Activated CD4-positive, alpha-beta memory T cell treated with anti-CD3 and anti-CD28 coated beads, Interleukin-2, amount 10 ng/mL, durations not matched to agents 7 days and 5 days (primary cell): ENCODE measurements at places on chromosomes 4 and X.

- no peak overlapping the region for H3K27ac ChIP-seq
- H3K4me1 ChIP-seq, result no peaks in the 10 kb centered on the region
- no peak overlapping the region for H3K4me3 ChIP-seq
- no peaks in the 10 kb centered on the region for H3K27me3 ChIP-seq
- DNase-seq, result no peak
- H3K36me3 ChIP-seq, result no peaks in the 10 kb centered on the region
Observed at GRCh38 chr4:157363360-157363759, 142.8 kb downstream of the GRIA2 start.

- H3K4me1 ChIP-seq, result no peaks in the 10 kb centered on the region
- H3K4me3 ChIP-seq, result no peak overlapping the region
- no peak overlapping the region for H3K27ac ChIP-seq
- no peaks in the 10 kb centered on the region for H3K27me3 ChIP-seq
- no peak for DNase-seq
Observed at GRCh38 chr4:16732741-16733140, 165.7 kb downstream of the LDB2 start.

- H3K36me3 ChIP-seq, result peaks cover 7% of the 10 kb centered on the region
- DNase-seq, result peak; percentile 61
- H3K27me3 ChIP-seq, result peaks cover 12% of the 10 kb centered on the region
- peak overlapping the region; percentile 63 for H3K27ac ChIP-seq
- H3K4me1 ChIP-seq, result peaks cover 26% of the 10 kb centered on the region
- H3K4me3 ChIP-seq, result peak overlapping the region; percentile 91
Observed at GRCh38 chr4:145936997-145937901, 1.4 kb downstream of the ZNF827 start.

DNA sequence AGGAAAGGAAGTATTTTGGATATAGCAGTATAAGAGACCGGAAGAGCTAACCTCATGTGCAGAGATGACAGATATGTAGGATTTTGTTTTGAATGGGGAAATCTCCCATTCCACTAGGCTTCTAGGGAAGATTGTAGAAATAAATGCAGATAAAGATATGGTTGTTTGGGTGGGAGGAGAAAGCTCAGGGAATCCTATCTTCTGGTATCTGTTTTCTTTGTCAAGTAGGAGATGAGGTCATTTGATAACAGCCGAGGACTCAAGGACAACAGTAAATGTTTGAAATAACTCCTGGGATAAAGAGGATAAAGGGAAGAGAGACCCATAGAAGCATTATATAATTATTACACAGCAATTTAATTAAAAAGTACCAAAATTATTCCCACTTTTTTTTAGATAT is 24.7 kb upstream of the ZMAT1 start:
- H3K27me3 ChIP-seq, result peaks cover 3% of the 10 kb centered on the region
- H3K27ac ChIP-seq, result no peak overlapping the region
- no peak overlapping the region for H3K4me3 ChIP-seq
- H3K36me3 ChIP-seq, result no peaks in the 10 kb centered on the region
- peaks cover 7% of the 10 kb centered on the region for H3K4me1 ChIP-seq

DNA sequence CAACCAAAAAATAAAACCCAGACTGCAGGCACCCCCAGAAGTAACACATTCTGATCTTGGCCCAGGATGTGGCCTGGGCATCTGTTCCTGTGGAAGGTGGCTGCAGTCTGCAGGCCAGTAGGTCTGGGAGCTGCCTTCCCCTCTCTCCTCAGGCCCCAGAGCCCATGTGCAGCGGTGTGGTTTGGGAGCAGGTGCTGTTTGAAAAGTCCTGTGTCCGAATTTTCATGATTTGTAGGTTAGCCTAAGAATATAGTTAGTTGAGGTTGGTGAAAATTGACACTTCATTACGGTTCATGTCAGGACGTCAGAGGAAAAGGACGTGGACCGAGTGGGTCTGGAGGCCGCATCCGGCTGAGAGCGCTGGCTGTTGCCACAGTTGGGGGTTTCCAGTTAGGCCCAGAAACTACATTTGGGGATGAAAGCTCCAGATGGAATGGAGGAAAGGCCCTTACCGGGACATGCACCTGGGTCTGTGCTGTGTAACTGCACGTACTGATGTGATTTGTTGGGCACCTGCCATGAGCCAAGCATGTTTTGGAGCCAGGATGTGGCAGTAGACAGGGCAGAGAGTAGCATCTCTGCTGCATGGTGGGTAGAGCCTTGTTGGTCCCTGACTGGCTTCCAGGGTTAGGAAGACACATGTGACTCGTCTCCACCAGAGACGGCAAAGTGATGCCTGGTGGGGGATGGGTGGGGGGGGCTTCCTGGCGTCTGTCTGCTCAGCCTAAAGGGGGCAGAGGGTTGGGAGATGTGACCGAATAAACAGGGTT is 21.7 kb upstream of the HGFAC start:
- no peaks in the 10 kb centered on the region for H3K27me3 ChIP-seq
- no peaks in the 10 kb centered on the region for H3K36me3 ChIP-seq
- no peak overlapping the region for H3K27ac ChIP-seq
- DNase-seq, result no peak
- H3K4me1 ChIP-seq, result no peaks in the 10 kb centered on the region

- no peak for DNase-seq
- no peaks in the 10 kb centered on the region for H3K4me1 ChIP-seq
- H3K27me3 ChIP-seq, result no peaks in the 10 kb centered on the region
- H3K4me3 ChIP-seq, result no peak overlapping the region
- no peaks in the 10 kb centered on the region for H3K36me3 ChIP-seq
- no peak overlapping the region for H3K27ac ChIP-seq
Observed at GRCh38 chrX:44731160-44731559, 112.7 kb upstream of the DUSP21 start.

GRCh38 chr4:39353478-39354253 is 12.5 kb downstream of the RFC1 start:
- peak overlapping the region; percentile 76 for H3K4me3 ChIP-seq
- DNase-seq, result peak; percentile 24
- peak overlapping the region; percentile 98 for H3K27ac ChIP-seq
- H3K36me3 ChIP-seq, result peaks cover 41% of the 10 kb centered on the region
- H3K27me3 ChIP-seq, result no peaks in the 10 kb centered on the region

- H3K27ac ChIP-seq, result no peak overlapping the region
- peaks cover 22% of the 10 kb centered on the region for H3K4me1 ChIP-seq
- H3K27me3 ChIP-seq, result peaks cover 10% of the 10 kb centered on the region
- H3K36me3 ChIP-seq, result no peaks in the 10 kb centered on the region
- peak; percentile 27 for DNase-seq
Observed at GRCh38 chr4:186134257-186134656, 29.8 kb downstream of the FAM149A start.

DNA sequence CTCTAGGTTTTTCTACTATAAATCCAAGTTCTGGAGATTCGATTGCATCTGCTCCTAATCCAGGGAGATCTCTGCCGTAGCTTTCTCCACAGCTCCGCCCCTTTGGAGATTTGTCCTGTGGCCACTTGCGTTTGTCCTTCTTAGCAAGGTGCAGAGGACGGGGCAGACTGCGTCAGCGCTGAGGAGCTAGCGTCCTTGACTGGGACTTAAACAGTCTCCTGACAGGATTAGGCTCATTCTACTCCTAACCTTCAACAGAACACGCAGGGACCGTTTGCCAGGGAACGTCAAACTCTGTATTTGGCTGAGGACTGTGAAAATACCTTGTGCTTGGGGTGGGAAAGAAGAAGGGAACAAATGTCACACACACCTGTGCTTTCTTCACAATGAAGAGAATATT is 38.6 kb downstream of the SORBS2 start:
- peaks cover 4% of the 10 kb centered on the region for H3K27me3 ChIP-seq
- no peaks in the 10 kb centered on the region for H3K4me1 ChIP-seq
- H3K27ac ChIP-seq, result no peak overlapping the region
- no peak overlapping the region for H3K4me3 ChIP-seq
- H3K36me3 ChIP-seq, result no peaks in the 10 kb centered on the region

- H3K27me3 ChIP-seq, result peaks cover 24% of the 10 kb centered on the region
- H3K27ac ChIP-seq, result no peak overlapping the region
- no peak overlapping the region for H3K4me3 ChIP-seq
- no peaks in the 10 kb centered on the region for H3K4me1 ChIP-seq
- DNase-seq, result no peak
Observed at GRCh38 chr4:182968917-182969650, 51.9 kb upstream of the DCTD start.

GRCh38 chrX:150223176-150224015 is 139.7 kb upstream of the MAMLD1 start:
- H3K4me1 ChIP-seq, result peaks cover 3% of the 10 kb centered on the region
- H3K27me3 ChIP-seq, result no peaks in the 10 kb centered on the region
- no peaks in the 10 kb centered on the region for H3K36me3 ChIP-seq
- H3K27ac ChIP-seq, result no peak overlapping the region

DNA sequence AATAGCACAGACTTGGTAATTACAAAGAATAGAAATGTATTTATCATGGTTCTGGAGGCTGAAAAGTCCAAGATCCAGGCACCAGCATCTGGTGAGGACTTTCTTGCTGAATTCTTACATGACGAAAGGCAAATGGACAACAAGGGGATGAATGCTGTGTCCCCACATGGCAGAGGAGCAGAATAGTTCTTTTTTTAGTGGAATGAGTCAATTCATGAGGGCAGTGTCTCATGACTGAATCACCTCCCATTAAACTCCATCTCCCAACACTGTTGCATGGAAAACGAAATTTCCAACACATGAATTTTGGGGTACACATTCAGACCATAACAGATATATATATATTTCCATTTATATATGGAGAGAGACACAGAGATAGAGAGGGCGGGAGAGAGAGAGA is 628.3 kb downstream of the TRIML1 start:
- H3K4me3 ChIP-seq, result no peak overlapping the region
- H3K4me1 ChIP-seq, result no peaks in the 10 kb centered on the region
- no peaks in the 10 kb centered on the region for H3K27me3 ChIP-seq
- no peak overlapping the region for H3K27ac ChIP-seq
- no peak for DNase-seq
- H3K36me3 ChIP-seq, result no peaks in the 10 kb centered on the region

GRCh38 chr4:182975806-182976205 is 58.6 kb upstream of the DCTD start:
- no peak for DNase-seq
- H3K4me3 ChIP-seq, result no peak overlapping the region
- H3K36me3 ChIP-seq, result no peaks in the 10 kb centered on the region
- peaks cover 3% of the 10 kb centered on the region for H3K27me3 ChIP-seq
- H3K27ac ChIP-seq, result no peak overlapping the region

GRCh38 chrX:37998586-37999262 is 7.6 kb upstream of the SYTL5 start:
- H3K27me3 ChIP-seq, result no peaks in the 10 kb centered on the region
- H3K4me3 ChIP-seq, result no peak overlapping the region
- no peaks in the 10 kb centered on the region for H3K36me3 ChIP-seq

- H3K4me3 ChIP-seq, result peak within 1 kb of the TSS; percentile 46
- H3K27ac ChIP-seq, result peak within 1 kb of the TSS; percentile 34
- H3K4me1 ChIP-seq, result peaks cover 14% of the 10 kb centered on the region
- H3K36me3 ChIP-seq, result no peaks in the 10 kb centered on the region
- H3K27me3 ChIP-seq, result peaks cover 74% of the 10 kb centered on the region
Observed at GRCh38 chr4:109302361-109303139, at the start of gene COL25A1. TSS of gene COL25A1 (minus strand) at chr4:109302658.

DNA sequence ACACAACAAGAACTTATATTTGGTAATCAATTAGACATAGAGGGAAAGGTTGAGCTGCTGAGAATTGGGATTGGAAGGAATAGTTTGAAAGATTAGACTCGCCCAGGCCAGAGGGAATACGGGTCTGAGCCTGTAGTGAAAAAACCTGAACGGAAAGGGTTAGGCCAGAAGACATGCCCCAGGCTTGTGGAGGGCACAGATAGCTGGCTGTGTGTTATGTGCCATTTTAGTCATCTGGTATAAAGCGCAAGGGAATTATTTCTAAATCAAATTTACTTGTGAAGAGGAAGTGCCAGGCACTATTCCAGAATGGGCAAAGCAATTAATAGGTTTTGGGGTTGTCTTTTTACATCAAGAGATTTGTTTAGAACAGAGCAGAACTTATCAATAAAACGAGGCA is 187.5 kb upstream of the ANKRD50 start:
- H3K27me3 ChIP-seq, result no peaks in the 10 kb centered on the region
- H3K36me3 ChIP-seq, result no peaks in the 10 kb centered on the region
- no peak for DNase-seq
- no peaks in the 10 kb centered on the region for H3K4me1 ChIP-seq
